ENCODE measurements at places on chromosomes 11 and 22. TPM values are rescaled to one million over a fixed set of nuclear protein-coding genes. Genes with fewer than 3 reads are reported as not detected.
A peak's percentile ranks its signal among the peaks of the same experiment; 100 is the strongest.

Gene SAMM50
- polyA plus RNA-seq: 29.2 TPM

Gene CBY1
- polyA plus RNA-seq: 64.6 TPM

Gene MPPED2
- polyA plus RNA-seq: 8.3 TPM

Gene DERL3
- 6.1 TPM for polyA plus RNA-seq

GRCh38 chr22:20741634-20742581 is 32.0 kb upstream of the SERPIND1 start:
- H3K4me1 ChIP-seq: no peaks in the 10 kb centered on the region
- H3K36me3 ChIP-seq: peaks cover 5% of the 10 kb centered on the region
- DNase-seq: no peak

Gene XKR3
- not detected for polyA plus RNA-seq

Gene P2RY2
- polyA plus RNA-seq: 0.54 TPM

DNA sequence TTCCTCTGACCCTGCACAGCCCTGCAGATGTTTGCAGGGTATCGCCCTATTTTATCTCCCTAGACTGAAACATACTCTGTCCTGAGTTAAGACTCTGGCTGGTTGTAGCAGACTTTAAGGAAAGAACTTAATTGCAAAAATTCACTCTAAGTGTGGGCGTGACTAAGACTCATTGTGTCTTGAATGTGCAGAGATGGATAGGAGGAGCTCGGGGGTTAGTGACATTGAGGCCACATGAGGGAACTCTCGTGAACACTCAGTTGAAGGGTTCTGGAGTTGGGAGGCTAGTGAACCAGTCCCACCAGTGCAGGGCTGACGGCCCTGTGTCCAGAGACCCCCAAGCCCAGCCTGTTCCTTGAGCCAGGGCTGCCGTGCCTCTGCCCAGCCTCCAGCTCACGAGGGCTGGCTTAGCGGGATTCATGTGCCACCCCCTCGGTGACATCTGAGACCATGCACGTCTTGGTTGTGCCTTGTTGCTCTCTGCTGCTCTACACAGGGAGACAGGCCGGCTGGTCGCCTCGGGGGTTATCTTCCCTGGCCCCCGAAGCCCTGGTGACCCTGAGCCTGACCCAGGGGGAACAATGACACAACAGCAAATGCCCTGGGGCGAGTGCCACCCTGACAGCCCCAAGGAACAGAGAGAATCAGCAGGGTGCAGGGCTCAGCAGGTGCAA is 11.4 kb upstream of the TBX1 start:
- no peaks in the 10 kb centered on the region for H3K4me1 ChIP-seq
- H3K36me3 ChIP-seq: no peaks in the 10 kb centered on the region
- no peak overlapping the region for H3K27ac ChIP-seq
- H3K27me3 ChIP-seq: no peaks in the 10 kb centered on the region

DNA sequence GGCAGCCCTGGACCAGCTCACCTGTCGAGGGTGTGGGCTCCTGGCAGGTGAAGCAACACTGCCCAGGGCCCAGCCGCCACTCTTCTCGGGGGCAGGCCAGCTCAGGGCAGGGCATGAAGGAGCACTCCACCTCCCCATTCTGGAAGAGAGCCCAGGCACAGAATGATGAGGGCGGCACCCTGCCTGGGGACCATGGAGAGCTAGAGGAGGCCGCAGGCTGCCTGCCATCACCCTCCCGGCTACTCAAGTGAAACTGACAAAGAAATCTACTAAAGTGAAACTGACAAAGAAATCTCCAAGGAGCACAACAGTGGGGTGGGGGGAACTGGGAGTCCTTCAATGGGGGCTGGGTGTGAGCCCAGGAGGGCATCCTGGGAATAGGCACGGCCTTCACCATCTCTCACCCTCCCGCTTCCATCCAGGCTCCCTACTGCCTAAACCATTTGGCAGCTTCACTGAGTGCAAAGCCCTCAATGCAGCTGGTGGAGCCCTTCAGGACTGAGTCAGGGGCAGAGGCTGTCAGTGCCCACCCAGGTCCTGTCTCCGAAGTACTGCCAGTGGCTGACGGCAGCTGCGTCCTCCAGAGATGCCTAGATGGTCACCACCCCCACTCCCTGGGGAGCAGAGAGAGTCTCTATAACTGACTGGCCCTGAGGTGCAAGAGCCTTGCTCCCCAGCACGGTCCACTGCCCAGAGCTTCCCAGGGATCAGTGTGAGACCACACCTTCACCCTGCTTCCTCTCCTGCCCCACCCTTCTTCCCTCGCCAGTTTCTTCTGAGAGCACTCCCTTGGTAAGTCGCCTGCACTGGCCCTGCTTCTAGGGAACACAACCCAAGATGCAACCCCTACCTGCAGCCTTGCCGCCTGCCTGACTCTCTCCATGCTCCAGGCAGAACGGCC is 21.7 kb downstream of the VWCE start:
- DNase-seq: no peak
- H3K27me3 ChIP-seq: no peaks in the 10 kb centered on the region
- H3K4me1 ChIP-seq: no peaks in the 10 kb centered on the region
- no peak overlapping the region for H3K4me3 ChIP-seq

Gene TMEM86A
- polyA plus RNA-seq: 2.0 TPM

DNA sequence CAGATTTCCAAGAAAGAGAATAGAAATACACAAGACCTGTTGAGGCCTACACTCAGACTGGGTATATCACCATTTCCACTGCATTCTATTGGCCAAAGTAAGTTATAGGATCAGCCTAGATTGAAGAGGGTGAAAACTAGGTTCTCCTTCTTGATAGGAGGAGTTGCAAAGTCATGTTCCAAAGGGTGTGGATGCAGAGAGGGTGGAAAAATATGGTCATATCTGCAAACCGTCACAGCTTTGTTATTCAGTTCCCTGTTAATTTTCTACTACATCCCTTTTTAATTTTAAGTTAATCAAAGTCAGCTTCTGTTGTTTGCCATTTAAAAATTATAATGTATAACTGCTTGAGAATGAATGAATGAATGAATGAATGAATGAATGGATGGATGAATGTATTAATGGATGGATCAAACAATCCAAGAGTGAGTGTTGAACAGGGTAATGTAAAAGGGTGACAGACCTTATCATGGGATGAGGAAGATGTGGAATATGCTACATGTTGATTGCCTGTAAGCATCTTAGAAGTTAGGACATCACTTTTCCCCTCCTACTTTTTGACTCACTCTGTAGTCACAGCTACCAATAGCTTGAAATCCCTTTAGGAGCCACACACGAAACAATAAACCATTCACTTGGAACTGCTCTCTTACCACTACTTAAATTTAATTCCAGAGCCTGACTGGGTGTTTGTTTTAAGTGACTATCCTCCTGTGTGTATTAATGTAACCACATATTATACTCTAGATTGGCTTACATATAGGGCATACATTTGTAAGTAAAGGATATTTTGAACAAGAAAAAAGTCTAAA is 121.5 kb downstream of the CCDC34 start:
- H3K36me3 ChIP-seq: no peaks in the 10 kb centered on the region
- no peak overlapping the region for H3K27ac ChIP-seq
- DNase-seq: no peak
- H3K4me1 ChIP-seq: no peaks in the 10 kb centered on the region
- H3K4me3 ChIP-seq: no peak overlapping the region

Gene OR8G5
- polyA plus RNA-seq: not detected

Gene MAP6
- 6.4 TPM for polyA plus RNA-seq

Gene GGTLC3
- polyA plus RNA-seq: not detected

DNA sequence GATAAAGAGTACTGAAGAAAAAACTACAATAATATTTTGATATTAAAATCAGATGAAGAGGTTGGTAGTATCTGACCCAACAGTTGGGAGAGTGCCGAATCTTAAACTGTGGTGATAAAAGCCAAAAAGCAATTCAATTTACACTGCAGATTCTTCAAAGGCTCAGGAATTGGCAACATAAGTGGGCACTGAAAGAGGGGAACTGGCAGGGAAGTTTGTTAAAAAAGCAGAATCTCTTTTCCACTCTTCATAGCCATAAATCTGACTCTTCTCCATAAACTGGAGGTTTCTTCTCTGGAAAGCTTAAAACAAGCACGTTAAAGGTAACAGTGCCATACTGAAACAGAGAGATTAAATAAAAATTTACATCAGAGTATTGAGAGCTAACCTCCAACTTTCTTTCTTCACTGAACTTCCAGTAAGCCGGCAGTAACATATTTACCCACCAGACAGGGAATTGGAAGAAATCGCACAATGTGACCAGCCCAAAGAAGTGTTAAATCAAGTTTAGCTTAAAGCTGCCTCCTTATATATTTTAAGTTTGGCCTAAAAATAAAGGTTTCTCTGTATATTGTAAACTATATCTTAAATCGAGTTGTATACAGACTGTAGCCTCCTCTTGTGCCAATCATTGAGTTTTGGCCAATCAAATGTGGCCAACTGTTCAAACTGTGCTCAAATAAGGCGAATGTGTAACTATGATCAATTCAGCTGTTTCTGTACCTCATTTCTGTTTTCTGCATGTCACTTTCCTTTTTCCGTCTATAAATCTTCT is 358.3 kb downstream of the NXPE2 start:
- no peaks in the 10 kb centered on the region for H3K27me3 ChIP-seq
- H3K36me3 ChIP-seq: no peaks in the 10 kb centered on the region
- H3K4me1 ChIP-seq: no peaks in the 10 kb centered on the region

DNA sequence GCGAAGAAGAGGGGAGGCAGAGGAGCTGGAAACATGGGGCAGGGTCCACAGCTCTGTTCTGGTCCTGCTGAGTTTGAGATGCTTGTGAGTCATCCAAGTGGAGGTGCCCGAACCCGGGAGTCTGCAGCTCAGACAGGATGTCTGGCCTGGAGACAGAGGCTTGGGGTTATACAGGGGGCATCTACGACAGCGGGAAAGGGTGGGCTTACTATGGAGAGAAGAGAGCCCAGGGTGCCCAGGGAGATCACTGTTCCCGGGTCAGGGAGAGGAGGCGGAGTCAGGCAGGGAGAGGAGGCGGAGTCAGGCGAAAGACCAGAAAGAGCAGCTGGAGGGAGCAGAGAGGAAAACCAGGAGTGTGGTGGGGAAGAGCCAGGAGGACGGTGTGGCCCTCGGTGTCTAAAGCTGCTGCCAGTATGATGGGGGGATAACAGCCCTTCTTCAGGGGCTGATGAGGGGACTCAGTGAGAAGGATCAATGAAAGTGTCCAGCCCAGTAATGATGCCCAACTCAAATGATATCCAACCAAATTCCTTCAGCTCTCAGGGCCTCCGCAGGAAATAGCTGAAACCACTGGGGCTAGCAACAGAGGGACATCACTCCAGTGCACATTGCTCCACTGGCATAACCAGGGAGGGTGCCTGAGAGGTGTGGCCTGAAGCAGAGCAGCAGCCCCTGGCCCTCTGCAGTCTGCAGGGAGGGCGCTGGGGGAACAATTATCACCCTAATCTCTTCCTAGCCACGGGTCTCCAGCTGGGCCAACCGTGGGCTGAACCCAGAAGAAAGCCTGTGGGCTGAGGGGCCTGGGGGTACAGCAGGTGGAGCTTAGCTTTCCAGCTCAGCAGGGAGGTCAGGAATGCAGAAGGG is 2.6 kb upstream of the LTBP3 start:
- no peak for DNase-seq
- no peaks in the 10 kb centered on the region for H3K27me3 ChIP-seq
- no peaks in the 10 kb centered on the region for H3K36me3 ChIP-seq
- H3K4me1 ChIP-seq: no peaks in the 10 kb centered on the region
- H3K4me3 ChIP-seq: no peak overlapping the region
- H3K27ac ChIP-seq: peak overlapping the region; percentile 73

GRCh38 chr22:23775779-23776375 is 3.2 kb downstream of the MMP11 start:
- no peak for DNase-seq
- H3K27me3 ChIP-seq: no peaks in the 10 kb centered on the region

DNA sequence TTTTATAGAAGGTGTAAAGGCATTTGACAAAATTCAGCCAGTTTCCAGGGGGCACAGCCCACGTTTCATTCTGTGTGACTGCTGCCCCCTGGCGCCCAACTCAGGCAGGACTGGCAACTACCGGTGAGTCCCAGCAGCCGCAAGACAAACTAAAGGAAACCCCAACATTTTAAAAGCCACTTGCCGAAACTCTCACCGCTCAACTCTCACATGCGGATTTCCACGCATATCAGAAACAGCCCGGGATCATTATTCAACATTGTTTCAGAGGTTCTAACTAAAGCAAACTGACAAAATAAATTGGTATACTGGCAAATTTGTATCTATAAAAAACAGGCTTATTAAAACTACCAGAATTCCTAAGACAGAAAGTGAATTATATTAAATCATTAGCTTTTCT is 48.2 kb downstream of the MORC2 start:
- H3K27ac ChIP-seq: no peak overlapping the region
- H3K4me1 ChIP-seq: no peaks in the 10 kb centered on the region
- H3K36me3 ChIP-seq: peaks cover 2% of the 10 kb centered on the region
- no peak overlapping the region for H3K4me3 ChIP-seq

Gene TBX1
- polyA plus RNA-seq: 7.8 TPM

- H3K36me3 ChIP-seq: no peaks in the 10 kb centered on the region
- no peaks in the 10 kb centered on the region for H3K27me3 ChIP-seq
- no peak for DNase-seq
- H3K4me1 ChIP-seq: no peaks in the 10 kb centered on the region
Measured at GRCh38 chr11:34915136-34916014, 804 bp downstream of the APIP start.

DNA sequence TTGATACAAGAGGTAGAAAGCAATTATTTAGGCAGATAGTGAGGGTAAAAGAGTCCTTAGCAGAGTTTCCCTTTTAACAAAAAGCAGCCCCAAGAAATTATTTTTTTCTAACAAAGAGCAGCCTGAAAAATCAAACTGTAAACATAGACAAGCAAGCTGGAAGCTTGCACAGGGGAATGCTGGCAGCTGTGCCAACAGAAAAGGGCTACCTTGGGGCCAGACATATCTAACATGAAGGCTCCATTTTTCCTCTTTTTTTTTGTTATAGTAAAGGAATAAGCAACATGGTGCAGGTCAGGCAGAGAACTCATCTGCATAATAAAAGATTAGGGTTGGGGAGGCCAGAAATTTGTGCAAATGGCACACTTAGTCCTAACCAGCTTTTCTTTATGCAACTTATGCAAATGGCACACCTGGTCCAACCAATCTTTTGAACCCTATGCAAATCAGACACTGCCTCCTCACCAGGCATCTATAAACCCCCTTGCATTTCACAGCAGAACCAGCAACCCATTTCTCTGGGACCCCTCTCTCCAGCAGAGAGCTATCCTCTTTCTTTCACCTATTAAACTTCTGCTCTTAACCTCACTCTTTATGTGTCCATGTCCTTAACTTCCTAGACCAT is 41.8 kb downstream of the PDGFD start:
- DNase-seq: no peak

DNA sequence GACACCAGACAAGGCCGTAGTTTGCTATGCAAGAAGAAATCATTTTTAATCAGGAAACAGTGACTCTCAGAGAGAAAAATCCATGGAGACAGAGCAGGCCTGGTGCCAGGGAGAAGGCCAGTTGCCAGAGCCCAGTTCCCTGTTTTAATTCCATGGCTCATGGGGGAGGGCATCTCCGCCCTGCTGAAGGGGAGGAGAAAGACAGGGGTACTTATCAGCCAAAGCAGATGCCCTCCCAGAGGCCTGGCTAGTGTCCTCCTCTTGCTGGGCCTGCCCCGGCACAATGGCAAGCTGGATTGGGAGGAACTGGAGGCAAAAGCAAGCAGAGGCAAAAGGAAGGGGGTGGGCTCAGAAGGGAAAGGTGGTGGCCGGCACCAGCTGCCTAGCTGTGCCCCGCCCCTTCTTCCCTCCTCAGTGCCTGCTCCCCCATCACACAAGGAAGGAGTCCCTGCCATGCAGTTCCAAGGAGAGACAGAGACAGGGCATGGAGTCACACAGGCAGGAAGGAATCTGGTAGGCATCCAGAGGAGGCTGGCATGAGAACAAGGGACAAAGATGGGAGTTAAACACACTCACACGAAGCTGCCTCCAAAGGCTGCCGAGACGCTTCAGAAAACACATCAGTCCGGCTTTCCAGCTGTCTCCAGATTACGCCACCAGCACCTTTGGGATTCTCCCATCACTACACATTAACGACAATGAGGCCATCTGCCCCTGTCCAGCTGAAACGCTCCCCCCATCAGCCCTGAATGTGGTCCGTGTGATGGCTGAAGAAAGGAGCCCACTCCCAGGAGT is 591.8 kb downstream of the BUD13 start:
- no peaks in the 10 kb centered on the region for H3K36me3 ChIP-seq
- H3K4me3 ChIP-seq: no peak overlapping the region
- H3K4me1 ChIP-seq: no peaks in the 10 kb centered on the region

Gene MS4A15
- polyA plus RNA-seq: 0.38 TPM

Measured in aorta (tissue), 5 donors.